ENCODE measurements at places on chromosomes 3 and 15.

DNA sequence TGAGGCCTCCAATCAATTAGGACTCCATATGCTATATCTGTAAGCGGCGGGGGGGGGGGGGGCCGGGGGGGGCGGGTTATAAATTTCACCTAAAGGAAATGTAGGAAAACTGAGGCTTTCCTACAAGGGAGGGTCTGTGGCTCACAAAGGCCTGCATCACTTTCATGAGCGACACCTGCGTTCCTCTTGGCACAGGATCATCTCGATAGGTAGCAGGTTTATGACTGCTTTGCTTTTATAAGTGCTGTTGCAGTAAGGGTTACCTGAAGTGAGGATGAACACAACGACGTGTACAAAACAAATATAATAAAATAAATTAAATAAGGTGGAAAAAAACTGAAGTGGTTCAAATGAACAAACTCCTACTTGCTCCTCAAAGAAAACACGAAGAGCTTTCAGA lies 194.3 kb downstream of the FOXP1 start:
- no peak for DNase-seq

DNA sequence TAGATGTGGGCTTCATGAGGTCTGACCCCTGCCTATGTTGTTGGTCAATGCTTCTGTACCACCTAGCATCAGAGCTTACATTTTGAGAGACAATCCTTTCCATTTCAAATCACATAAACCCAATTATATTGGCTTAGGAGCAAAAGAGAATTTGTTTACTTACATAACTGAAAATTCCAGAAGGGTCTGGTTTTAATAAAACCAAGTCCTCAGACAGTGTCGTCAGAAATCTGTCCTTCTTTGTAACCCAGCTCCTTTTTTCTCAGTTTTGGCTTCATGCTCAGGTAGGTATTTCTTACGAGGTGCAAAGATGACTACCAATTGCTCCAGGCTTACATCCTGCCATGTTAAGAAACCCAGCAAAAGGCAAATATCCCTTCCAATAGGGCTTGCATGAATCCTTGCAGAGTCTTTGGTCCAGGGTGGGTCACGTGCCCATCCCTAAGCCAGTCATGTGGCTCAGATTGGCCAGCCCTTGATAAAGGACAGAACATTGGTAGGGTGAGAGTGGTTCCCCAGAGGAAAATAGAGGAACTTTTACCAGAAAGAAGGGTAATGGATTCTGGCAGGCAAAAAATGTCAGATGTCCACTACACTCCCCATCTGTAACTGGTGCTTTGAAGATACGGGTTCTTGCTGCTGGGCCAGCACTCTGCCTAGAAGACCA lies 50.2 kb upstream of the VILL start:
- no peak for DNase-seq

GRCh38 chr3:72520690-72521308 lies 327.4 kb downstream of the SHQ1 start:
- DNase-seq = no peak

DNA sequence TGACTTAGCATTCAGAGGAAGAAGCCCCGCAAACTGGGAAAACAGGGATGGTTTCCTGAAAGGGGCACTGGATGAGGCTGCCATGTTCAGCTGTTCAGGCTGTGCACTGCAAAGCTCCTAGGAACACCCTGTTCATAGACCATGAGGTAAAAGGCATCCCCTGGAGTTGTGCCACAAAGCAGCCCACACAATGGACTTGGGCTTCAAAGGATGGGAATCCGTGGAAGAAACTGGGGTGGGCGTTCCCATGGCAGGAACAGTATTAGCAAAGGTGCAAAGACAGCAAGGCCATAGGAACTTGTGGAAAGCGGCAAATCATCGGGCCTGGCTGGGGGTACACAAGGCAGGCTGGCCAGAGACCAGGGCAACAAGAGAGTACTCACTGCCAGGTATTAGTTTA lies 8.9 kb downstream of the OXTR start:
- no peak for DNase-seq

- DNase-seq = no peak
Observed at GRCh38 chr3:37987315-37987697, 3.3 kb upstream of the VILL start.

DNA sequence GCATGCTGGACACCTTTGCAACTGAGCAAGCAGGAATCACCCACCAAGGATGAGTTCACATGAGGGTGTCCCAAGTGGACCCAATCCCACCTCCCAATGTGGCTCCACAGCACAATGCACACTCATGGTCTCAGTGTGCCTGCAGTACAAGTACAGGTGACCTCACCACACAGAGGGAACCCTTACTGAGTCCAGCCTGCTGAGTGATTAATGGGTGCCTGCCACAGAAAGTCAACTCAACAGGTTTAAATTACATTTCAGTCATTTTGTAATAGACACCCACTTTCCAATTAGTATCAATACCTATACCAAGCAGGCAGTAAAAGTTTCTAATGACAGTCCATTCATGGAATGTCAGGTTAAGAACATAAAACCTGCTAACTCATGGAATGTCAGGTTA lies 59.5 kb downstream of the HERC2 start:
- DNase-seq = no peak

- no peak for DNase-seq
Observed at GRCh38 chr3:47961815-47962606, 54.2 kb downstream of the MAP4 start.

DNA sequence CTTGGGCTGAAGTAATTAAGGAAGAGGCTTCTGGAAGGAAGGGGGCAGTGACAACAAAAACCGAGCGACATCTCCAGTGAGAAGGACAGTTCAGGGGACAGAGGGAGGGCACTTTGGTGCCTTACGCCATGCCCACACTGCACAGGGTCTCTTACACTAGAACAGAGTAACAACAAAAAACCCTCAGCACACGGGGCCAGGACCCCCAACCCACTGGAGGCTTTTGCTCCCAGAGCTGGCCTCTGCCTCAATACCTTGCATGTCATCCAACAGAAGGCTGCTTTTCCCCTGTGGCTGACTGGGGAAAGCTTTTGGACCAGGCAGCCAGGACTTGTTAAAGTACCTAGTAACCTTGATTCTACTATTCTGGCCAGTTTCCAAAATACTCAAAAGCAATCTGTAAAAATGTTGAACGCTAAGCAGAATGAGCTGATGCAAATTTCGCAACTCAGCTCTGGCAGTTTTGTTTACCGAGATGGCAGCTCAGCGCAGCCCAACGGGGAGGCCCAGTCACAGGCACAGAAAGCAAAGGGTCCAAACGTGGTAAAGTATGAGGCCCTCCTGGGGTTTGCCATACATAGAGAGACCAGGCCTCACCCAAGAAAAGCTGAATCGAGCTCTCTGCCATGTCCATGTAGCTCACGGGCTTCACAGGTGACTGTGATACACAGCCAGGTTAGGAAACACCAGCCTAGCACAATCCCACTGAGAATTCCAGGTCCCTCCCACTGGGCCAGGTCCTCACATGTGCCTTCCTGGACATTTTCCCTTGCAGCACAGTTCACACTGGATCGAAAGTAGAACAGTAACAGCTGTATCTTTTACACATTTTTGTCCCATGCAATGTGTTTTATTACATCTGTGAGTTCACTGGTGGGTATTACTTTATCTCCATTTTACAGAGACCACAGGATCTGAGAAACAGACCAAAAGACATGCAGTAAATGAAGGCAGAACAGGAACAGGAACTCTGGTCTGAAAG lies 6.0 kb downstream of the CHCHD4 start:
- no peak for DNase-seq

DNA sequence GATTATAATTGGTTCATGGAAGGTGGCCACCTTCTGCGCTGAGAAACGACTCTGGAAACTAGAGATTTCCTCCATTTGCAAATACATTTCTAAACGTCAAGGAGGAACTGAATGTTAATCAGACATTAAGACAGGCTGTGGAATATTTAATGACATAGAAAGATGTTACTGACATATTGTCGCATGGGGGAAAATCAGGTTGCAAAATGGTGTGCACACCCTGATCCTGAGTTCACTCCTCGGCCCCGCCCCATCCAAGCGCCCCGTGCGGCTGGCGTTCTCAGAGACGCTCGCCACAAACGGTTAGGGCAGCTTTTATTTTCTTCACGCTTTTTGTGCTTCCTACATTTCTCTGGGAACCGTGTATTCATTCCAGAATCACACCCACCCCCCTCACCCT lies 10.7 kb downstream of the H1-8 start:
- DNase-seq = no peak

- DNase-seq = no peak
Observed at GRCh38 chr3:48957006-48957705, 32.9 kb upstream of the P4HTM start.

GRCh38 chr3:13077431-13078162 lies 4.4 kb upstream of the IQSEC1 start:
- no peak for DNase-seq

DNA sequence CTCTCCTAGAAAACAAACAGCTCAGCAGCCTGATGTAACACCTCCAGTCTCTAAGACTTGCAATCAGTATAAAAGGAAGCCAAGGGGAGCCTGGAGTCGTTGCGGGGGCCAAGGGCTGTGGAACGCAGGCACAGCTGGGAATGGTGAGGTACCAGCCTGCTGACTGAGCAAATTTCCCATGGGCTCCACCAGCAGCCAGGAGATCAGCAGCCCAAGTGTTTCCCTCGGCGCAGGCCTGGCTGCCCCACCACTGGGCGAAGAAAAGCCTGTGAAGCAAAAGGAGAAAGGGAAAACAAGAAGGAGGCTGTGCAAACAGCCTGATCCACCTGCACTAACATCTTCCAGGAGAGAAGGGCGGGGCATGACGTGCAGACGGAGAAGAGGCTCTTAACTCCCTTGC lies 155.3 kb downstream of the SHQ1 start:
- DNase-seq = no peak

DNA sequence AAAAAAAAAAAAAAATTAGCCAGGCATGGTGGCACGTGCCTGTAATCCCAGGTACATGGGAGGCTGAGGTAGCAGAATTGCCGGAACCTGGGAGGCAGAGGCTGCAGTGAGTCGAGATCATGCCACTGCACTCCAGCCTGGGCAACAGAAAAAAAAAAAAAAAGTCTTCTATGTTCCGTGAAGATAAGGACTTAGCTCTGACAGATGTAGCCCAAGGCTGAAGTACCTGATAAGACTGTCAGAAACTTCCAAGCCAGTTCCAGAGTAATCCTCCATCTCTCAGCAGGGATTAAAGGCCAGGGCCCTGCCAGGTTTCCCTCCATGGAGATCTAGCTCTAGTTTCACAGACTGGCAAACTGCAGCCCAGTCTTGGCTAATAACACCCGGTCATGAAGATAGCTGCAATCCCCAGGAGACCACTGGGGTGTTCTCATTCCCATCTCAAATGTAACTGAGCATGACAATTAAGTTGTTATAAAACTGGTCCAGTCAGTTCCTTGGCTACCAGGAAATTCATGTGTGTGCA lies 8.5 kb downstream of the CDCP1 start:
- DNase-seq = no peak

DNA sequence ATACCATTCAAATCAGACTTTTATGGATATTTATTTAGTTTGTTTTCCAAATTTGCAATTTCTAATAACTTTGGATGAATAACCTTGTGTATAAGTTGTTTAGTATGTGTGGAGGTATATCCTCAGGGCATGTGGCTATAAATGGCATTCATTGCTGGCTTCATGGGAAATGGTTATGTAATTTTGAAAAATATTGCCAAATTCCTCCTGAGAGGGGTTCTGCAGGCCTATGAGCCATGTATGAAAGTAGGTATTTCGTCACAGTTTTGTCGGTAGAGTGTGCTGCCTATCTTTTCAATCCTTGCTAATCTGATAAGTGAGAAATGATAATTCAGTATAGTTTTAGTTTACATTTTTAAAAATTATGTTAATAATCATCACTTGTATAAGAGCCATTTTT lies 256.4 kb upstream of the ZNF385D start:
- DNase-seq = no peak

DNA sequence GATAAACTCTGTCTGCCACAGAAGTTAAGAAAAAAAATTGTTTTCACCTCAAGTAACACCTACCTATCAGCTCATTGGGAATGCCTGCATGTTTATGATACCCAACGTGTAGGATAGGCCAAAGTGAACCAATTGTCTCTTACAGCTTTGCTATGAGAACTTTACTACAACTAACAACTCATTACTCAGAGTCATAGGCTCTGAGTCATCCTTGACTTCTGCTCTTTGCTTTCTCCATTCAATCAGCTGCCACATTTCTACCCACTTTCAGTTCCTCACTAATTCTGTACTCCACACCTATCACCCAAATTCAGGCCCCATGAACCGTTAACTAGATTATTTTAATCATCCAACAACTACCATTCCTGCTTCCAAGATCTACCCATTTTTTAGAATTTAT lies 843.9 kb downstream of the TUSC7 start:
- no peak for DNase-seq

- DNase-seq = no peak
Observed at GRCh38 chr15:59394166-59394661, 21.5 kb upstream of the MYO1E start.

GRCh38 chr3:78701537-78701936 lies 1066.3 kb downstream of the ROBO1 start:
- no peak for DNase-seq

- DNase-seq = no peak
Observed at GRCh38 chr3:40701016-40701588, 176.3 kb downstream of the ZNF621 start.

Data from stimulated activated CD8-positive, alpha-beta memory T cell treated with anti-CD3 and anti-CD28 coated beads, Interleukin-15, amount 100 ng/mL, for 4 hours (primary cell).